D341Med (cell line): ENCODE measurements at places on chromosomes 1 and 21.
A peak's percentile ranks its signal among the peaks of the same experiment; 100 is the strongest.

DNA sequence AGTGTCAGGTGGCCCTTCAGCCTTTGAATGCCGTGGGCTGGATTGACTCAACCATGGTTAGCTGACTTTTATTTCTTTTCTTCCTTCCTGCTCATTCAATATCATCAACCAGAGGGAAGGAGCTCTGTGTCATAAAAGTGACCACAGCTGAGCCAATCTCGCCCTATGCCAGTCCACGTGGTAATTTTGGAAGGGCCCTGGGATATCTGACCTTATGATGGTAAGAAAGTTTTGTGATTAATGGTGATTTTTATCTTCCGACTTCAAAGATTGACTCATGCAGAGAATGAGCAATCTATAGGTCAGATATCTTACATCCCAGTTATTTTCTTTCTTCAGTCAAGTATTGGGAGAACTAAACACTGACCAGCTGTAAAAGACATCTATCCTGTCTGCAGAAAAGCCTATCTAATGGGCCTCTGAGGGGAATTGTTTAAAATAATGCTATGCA, 170.3 kb downstream of the ZC3H11B start:
- no peak for DNase-seq

GRCh38 chr1:54456361-54456760, 50.2 kb upstream of the SSBP3 start:
- DNase-seq, result no peak

GRCh38 chr1:213335084-213335483, 284.0 kb downstream of the RPS6KC1 start:
- DNase-seq, result peak; percentile 81

GRCh38 chr1:15038232-15039016, 115.1 kb upstream of the TMEM51 start:
- no peak for DNase-seq

DNA sequence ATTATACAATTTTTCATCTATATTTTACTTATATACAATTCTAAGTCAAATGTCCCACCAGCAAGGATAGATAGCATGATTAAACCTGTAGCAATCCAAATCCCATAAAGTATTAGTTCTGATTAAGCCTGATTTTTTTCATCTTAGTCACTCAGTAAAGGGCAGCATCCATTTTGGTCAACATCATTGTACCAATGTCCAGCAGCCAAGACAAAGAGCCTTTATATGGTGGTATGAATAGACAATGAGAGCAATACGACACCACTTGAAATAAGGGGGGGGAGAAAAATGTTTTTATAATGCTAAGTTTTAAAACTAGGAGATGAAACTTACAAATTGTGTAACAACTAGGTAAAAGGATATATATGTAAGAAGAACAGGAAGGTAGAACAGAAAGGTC, 7.4 kb downstream of the ZNF644 start:
- DNase-seq, result no peak

DNA sequence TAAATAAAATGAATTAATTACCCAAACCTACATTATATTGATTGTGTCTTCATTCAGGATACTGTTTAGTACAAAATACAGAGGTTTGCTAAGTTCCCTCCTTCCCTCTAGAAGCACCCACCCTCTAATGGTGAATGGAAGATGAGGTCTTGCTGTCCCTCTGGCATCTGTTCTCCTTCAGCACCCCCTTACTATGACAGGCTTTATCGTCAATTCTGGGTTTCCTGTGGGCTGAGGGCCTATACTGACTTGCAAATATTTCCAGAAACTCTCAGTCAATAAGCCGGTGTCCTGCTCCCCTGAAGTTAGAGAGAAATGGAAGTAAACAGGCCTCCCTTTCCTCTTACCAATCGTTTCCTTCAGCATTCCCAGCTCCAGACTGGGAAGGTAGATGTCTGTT, 13.2 kb downstream of the LAX1 start:
- DNase-seq, result no peak

- DNase-seq, result peak; percentile 85
These were observed 7.7 kb upstream of the GPATCH4 start for GRCh38 chr1:156608981-156609380.

- DNase-seq, result no peak
These were observed 95.0 kb downstream of the CD58 start for GRCh38 chr1:116475850-116476218.

GRCh38 chr1:232686346-232686745, 56.4 kb upstream of the SIPA1L2 start:
- no peak for DNase-seq

- no peak for DNase-seq
These were observed 165.3 kb downstream of the GALNT2 start for GRCh38 chr1:230232371-230232771.

GRCh38 chr21:42344631-42345030, 6.2 kb downstream of the TFF2 start:
- DNase-seq, result no peak

GRCh38 chr1:42849944-42850343, 3.5 kb downstream of the ZNF691 start:
- DNase-seq, result no peak

DNA sequence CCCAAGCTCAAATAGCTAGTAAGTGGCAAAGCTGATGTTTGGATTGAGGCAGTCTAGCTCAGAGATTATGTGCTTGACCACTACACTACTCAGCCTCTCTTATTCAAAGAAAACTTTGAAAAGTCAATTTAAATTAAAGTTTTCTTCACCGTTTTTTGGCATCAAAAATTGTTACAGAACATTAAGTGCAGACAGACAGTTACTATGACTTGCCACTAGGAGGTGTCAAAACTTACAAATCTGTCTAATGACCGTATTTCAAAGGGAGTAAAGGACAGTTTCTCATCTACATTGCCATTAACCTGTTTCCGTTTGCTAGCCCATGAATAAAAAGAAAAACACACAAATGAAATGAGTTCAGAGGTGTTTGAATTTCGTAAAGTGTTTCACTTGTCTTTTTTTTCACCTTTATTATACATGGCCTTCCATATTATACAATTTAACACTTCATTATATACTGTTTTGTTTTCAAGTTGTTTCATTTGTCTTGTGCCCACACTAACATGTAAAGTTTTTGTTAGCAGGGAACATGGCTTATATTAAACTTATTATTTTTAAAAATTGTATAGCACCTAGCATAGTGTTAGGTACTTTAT, 57.4 kb upstream of the MTF2 start:
- peak; percentile 42 for DNase-seq

DNA sequence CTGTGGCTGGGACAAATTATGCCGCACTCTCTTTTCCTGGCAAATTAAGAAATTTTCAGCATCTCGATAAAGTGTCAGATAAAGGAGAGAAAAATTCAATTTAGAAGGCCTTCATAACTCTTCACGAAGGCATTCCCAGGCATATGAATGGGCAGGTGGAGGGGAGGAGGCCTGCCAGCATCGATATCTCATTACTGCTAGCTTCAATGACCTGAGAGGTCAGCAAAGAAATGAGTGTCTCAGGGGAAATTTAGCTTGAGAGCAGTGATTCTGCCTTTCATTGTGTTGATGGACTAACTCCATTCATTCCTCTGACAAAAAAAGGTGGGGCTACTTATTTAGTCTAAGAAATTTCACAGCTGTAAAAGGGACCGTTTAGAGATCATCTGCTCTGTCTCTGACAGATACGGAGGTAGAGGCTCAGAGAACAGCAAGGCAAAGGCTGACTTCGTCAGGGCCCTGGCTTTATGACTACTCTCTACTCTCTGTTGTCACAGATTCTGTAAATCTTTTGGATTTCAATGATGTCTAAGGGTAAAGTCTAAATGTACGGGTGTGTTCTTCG, 212.0 kb upstream of the BEND5 start:
- DNase-seq, result no peak

GRCh38 chr1:151820940-151821339, 10.7 kb downstream of the RORC start:
- DNase-seq, result no peak

GRCh38 chr1:225435487-225435886, 7.6 kb upstream of the LBR start:
- DNase-seq, result no peak

- no peak for DNase-seq
These were observed 15.0 kb downstream of the DISP1 start for GRCh38 chr1:222829868-222830267.

GRCh38 chr1:45013551-45014209, 1.6 kb downstream of the UROD start:
- DNase-seq, result no peak

- DNase-seq, result no peak
These were observed 1.1 kb upstream of the OR14I1 start for GRCh38 chr1:248703674-248704073.

DNA sequence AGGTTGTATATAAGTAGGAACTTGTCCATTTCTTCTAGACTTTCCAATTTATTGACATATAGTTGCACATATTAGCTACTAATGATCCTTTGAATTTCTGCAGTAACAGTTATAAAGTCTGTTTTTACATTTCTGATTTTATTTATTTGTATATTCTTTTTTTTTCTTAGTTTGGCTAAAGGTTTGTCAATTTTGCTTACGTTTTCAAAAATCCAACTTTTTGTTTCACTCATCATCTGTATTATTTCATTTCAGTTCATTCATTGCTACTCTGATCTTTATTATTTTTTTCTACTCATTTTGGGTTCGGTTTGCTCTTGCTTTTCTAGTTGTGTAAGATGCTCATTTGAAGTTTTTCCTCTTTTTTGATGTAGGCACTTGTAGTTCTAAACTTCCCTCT, 97.9 kb downstream of the RPS6KC1 start:
- DNase-seq, result no peak

- no peak for DNase-seq
These were observed 28.0 kb downstream of the TIAM1 start for GRCh38 chr21:31316072-31316471.
